ENCODE measurements at places on chromosomes 7 and 10.

DNA sequence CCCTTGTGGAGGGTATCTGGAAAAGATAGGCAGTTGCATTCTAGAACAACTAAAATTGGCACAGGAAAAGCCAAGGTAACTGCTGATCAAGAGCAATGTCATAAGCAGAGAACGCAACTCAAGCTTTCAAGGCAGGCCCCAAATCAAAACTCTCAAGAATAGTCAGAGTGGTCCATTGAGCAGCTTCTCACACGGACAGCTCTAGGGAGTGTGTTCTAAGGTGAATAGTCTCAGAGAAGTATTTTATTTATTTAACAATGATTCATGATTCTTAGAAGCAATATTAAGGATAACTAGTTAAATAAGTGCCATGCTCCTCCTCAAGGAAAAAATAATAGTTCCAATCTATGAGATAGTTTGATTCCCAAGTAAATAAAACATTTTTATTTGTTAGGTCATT lies 83.0 kb downstream of the COL28A1 start:
- no peak for DNase-seq

DNA sequence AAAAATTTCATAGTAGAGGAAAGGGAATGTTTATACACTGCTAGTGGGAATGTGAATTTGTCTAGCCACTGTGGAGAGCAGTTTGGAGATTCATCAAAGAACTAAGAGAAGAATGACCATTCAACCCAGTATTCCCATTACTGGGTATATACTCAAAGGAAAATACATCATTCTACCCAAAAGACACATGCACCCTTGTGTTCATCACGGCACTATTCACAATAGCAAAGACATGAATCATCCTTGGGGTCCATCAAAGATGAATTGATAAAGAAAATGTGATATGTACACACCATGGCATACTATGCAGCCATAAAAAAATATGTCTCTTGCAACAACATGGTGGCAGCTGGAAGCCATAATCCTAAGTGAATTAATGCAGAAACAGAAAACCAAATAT lies 825.7 kb downstream of the TNS3 start:
- no peak for DNase-seq

DNA sequence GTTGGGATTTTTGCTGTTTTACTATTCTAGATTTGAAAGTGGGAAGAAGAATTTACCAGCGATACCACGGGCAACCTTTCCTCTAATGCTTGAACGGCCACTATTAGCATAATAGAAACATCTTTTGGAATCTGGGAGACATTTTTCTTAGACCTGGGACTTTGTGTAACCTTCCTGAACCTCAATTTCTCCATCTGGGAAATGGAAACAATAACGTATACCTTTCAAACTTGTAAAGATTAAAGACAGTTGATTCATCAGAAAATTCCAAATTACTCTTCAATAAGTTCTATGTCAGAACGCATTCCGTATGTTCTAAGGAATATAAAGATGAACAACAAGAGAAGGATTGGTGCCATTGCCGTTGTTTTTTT lies 453 bp upstream of the RNLS start:
- no peak for DNase-seq

DNA sequence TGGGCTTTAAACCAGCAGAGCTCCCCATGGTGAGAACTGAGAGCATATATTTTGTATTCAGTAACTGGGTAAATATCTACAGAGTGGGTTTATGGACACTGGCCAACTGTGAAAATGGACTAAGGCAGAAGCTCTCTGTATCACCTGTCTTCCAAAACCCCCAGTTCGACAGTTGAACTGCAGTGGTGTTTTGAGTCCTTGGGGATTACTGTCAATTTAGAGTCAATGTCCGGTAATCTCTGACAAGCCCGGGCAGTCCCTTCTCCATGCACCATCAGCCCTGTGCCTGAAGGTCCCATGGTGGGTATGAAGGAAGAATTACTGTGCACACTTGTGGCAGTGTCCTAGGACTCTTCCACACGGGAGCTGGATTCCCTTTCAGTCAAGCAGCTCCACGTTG lies 235.0 kb downstream of the CCSER2 start:
- no peak for DNase-seq

GRCh38 chr7:2849941-2850766 lies 6.0 kb upstream of the GNA12 start:
- DNase-seq, result no peak

GRCh38 chr7:56537477-56537876 lies 421.3 kb upstream of the NUPR2 start:
- DNase-seq, result no peak

GRCh38 chr10:74058658-74059057 lies 60.7 kb downstream of the VCL start:
- no peak for DNase-seq

GRCh38 chr10:113444766-113445365 lies 108.0 kb upstream of the HABP2 start:
- no peak for DNase-seq

GRCh38 chr10:131513445-131513844 lies 201.9 kb upstream of the TCERG1L start:
- no peak for DNase-seq

DNA sequence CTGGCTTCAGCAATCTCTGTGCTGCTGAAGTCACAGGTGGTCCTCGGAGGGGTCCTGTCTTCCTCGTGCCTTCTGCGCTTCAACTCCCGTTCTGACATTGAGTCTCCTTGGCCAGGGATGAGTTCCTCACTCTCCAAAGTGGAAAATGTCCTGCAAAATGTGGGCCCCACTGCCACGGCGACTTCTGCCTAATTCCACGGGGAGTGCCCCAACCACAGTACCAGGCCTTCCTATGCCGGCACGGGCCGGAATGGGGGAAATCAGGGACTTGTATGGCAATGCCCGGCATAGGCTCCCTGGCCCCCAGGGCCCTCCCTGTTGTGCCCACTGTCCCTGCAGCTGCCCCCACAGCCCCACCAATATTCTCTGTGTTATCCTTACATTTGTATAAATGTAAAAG lies 420.5 kb downstream of the TCERG1L start:
- DNase-seq, result no peak

DNA sequence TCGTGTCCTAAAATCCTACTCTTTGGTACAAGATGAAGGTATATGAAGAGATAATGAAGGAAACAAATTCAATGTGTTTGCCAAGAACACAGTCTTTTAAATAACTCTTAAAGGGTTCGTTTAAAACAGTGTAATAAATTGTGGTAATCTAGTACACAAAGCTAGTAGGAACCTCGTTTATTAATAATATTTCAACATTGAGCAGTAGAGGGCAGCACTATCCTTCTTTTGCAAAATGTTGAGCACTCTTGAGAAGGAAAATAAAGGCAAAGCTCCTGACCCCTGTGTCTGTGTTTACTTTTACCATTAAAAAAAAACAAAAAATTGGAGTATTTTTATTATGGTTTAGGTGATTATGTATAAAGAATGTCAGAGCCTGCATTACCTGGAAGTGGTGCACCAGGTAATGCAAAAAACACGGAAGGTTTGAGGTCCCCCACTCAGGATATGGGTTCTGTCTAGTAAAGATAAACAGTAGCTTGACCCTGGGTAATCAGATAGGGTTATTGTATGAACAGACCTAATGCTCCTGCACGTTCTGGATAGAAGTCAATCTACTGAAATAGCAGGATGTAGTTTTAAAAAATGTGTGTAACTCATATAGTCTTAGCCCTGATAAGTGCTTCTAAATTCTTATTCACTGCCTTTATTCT lies 5.7 kb upstream of the GOT1 start:
- no peak for DNase-seq

- DNase-seq, result no peak
These were observed 55.9 kb downstream of the MYO3A start for GRCh38 chr10:25989951-25990350.
